ENCODE measurements at places on chromosomes 16 and 17.

- no peak for DNase-seq
Measured at GRCh38 chr17:82374626-82375331, 3.2 kb downstream of the UTS2R start.

- DNase-seq = no peak
Measured at GRCh38 chr17:17498606-17499301, 2.6 kb upstream of the RASD1 start.

DNA sequence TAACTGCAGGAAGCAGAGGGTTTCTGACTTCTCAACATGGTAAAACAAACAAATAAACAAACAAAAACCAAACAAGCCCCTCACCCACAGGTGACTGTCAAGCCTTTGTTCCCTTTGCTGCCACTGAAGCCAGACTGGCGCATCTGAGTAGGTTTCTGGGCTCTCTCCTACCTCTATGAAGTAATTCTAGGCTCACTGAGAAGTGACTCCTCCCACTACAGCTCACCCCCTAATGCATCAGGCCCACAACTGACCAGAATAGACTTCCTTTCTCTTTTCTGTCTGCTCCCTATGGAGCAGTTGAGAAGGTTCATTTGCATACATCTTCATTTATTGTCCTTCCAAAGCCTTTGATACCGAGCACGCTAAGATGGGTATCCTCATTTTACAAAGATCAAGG, 77.0 kb upstream of the CCL2 start:
- no peak for DNase-seq

GRCh38 chr16:69479775-69480174, 55.4 kb downstream of the CYB5B start:
- no peak for DNase-seq

DNA sequence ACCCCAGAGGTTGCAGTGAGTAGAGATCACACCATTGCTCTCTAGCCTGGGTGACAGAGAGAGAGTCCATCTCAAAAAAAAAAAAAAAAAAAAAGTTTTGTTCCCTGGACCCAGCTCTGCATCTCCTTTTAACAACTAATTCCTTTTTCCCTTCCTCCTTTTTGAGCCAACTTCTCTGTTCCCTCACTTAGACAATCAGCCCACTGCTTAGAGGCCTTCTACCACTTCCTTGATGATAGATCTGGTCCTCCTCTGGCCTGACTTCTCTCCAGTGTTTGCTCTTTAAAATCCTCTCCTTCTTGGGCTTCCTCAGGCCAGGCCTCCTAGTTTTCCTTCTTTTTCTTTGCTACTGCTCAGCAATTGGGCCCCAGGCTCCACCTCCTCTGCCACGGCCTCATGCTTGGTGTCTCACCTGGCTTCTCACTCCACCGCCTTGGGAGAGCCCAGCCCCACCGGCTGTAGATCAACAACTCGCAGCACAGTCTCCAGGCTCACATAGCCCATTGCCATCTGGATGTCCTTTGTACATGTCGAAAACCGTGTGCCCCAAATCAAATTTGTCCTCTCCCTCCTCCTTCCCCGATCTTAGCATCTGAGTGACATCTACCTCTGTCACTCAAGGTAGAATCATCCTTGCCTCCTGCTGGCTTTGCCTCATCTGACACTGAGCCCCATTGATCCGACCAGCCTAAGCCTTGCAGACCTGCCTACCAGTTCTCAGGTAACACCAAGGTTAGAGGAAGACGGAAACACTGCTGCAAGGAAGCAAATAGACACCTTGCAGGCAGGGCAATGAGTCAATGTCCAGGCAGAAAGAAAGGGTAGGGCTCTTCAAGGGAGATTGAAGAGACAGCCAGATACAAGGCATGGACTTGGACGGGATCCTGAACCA, 17.4 kb downstream of the ARHGAP27 start:
- DNase-seq = no peak

DNA sequence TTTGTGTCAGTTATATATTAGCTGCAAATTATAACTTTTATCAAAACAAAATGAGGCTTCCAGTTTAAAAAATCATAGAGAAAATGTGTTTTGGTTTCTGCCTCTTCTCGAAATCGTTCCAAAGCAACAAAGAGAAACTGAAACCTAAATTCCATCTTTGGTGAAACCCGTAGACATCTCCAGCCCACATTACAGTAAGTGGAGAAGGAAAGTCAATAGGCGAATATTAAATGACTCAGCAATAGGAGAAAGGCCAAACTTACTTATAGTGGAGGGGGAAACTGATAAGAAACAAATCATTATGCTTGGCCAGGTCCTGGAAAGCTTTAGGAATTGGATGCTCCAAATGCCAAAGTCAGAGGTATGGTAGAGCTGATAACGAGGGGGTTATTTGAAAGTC, 103.0 kb upstream of the SHISA6 start:
- DNase-seq = no peak

DNA sequence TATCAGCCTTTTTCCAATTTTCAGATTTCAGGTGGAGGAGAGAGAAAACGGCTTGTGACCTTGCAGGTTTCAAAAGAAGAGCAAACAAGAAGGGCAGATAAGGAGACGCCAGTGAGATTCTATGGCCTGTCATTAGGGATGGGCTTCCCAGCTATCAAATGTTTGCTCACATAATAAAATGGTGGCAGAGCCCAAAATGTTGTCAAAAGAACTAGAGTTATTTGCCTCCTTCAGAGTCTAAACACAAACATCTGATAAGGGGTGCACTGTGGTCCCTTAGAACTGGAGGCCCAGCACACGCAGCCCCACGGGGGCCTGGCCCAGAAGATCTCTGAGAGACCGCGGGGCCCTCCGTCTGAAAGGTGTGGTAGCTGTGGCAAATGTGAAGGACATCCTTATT, 46.1 kb upstream of the DDX52 start:
- no peak for DNase-seq

DNA sequence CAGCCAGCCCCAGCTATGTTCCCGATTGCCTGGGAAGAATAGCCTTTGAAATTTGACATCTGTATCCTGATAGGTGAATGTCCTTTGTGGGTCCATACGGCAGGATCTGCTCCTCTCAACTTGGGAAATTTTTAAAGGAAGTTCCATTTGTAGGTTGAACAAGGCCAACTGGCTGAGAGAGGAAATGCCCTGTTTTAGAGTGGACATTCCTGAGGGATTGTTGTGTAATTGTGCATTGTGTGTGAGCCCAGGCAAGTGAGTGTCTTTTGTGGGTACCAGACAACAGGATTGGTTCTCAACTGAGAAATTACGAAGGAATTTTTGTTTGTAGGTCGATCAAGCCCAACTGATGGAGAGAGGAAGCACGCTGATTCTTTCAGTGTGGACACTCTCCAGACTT, 2.6 kb upstream of the CPHXL2 start:
- DNase-seq = no peak

DNA sequence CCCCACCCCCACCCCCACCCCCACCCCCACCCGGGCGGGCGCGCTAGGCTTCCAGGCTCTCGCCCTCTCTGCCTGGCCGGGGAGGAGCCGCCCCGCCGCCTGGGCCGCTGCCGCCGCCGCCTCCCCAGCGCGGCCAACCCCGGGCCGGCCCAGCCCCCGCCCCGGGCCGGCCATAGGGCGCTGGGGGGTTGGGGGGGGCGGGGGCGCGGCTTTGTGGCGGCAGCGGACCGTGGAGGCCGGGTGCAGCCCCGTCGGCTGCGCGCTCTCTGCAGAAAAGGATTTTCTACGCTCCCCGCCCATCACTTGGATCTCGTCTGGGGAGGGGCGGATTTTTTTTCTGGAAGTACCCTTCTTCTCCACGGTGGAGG, 230.9 kb downstream of the MRTFB start:
- DNase-seq = no peak

- DNase-seq = no peak
Measured at GRCh38 chr17:39208893-39209292, 8.8 kb downstream of the RPL19 start.

- DNase-seq = peak; percentile 78
Measured at GRCh38 chr17:78253946-78254672, 22.7 kb downstream of the TMEM235 start.

GRCh38 chr17:71402661-71403141, 718.1 kb upstream of the SOX9 start:
- DNase-seq = no peak

DNA sequence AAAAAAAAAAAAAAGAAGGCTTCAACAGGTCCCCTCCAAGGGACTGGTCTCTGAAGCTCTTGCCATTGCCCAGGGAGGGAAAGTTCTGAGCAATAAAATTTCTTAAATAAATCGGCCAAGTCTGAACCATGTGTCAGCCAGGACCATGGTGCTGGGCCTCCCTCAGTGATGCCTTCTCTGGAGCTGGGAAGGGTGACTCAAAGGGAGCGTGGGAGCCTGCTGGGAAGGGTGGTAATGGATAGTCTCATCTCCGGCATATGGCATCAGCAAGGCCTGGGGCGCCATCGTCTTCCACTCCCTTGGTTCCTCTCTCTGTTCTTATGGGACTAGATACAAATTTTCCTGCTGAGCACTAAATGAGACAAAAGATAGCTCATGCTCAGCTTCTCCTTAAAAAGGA, 2.3 kb downstream of the VKORC1 start:
- no peak for DNase-seq

DNA sequence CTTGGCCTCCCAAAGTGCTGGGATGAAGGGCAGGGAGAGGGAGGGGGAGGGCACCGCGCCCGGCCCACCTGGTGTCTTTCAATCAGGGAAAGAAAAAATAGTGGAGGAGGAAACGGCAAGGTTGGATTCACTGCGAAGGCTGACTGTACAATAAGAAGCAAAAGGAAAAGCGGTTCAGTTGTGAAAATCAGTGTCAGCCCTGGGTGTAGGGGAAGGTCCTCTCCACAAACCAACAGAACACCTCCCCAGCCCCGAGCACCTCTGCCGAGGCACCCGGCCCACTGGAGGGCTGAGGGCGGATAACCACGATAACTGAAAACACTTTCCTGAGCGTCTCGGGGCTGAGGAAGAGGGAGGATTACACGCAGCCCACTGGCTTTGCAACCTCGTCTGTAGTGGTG, 1.4 kb upstream of the SPG7 start:
- DNase-seq = no peak

GRCh38 chr17:51687887-51688286, 427.5 kb downstream of the UTP18 start:
- DNase-seq = no peak

- DNase-seq = no peak
Measured at GRCh38 chr16:87266846-87267245, 50.3 kb downstream of the C16orf95 start.

GRCh38 chr17:76707985-76708807, 2.6 kb downstream of the MXRA7 start:
- DNase-seq = no peak

DNA sequence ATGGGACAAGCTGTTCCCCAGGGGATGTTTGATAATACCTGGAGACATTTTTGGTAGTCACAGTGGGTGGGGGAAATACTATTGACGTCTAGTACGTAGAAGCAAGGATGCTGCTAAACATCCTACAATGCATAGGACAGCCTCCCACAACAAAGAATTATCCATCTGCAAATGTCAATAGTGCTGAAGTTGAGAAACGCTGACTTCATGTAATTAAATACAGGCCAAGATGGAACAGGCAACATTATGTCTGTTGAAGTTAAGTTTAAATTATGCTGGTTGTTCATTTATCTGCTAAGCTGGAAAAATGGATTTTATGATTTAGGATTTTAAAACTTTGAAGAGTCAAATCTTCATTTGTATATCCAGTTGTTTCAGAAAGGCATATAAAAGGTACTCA, 341.2 kb upstream of the DYNLRB2 start:
- no peak for DNase-seq

DNA sequence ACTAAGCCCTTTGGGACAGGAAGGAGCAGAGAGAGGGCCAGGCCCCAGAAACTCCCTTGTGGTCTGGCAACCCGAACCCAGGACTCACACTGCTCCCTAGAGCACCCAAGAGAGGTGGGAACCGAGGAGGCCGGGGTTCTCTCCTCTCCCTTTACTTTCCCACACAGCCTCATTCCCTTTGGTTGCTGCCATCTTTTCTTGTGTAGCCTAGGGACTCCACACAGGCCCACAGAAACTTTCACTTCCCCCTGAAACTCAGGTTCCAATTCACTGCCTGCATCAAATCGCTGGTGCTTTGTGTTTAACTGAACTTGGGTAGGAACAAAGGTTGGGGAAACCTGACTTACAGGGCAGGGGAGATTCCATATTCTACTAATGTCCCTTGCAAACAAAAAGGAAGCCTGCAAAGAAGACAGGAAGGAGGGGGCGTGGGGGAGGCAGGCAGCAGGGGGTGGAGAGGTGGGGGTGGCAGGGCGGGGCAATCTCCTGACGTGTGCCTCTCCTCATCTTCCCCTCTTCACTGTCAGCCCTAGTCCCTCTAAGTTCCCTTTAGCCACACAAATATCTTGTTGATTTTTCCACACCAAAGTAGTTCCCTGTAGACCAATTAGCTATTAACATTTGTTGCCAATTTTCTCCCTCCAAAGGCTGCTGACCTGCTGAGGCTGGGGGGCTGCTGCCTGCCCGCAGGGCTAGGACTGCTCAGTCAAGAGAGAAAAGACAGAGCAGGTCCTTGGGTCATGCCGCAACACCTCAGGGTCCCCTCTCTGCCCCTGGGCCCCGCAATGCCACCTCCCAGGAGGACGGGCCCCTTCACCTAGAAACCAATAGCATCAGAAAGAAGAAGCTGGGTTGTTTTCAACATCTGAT, 8.0 kb downstream of the ST3GAL2 start:
- DNase-seq = no peak

GRCh38 chr17:41871789-41872188, 6.6 kb upstream of the KLHL11 start:
- DNase-seq = no peak

DNA sequence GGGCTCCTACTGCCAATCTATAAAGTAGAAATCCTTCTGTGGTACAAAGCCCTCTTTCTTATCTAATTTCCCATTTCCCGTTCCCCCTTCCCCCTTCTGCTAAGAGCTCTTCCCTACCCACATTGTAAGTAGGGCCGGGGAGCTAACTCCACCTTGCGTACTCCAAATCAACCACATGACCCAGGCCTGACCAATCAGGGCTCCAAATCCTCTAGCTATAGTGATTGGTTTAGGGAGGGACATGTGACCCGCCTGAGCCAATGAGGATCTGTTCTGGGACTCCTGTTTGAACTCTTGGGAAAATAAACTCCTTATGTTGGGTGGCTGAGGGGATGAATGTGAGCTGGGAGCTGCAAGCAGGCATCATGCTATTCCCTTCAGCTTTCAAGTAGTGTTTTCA, 40.9 kb upstream of the MEOX1 start:
- DNase-seq = no peak

DNA sequence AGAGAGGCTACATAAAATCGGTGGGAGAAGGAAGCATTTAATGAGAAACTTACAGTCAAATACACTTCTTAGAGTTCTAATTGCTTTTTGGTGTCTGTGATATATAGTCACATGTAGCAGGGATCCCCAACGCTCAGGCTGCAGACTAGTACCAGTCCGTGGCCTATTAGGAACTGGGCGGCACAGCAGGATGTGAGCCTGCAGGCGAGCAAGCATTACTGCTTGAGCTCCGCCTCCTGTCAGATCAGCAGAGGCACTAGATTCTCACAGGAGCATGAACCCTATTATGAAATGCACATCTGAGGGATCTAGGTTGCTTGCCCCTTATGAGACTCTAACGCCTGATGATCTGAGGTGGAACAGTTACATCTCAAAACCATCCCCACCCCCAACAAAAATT, 158.5 kb downstream of the TANC2 start:
- no peak for DNase-seq

GRCh38 chr16:19184823-19185509, 16.9 kb downstream of the SYT17 start:
- DNase-seq = no peak

GRCh38 chr17:73203135-73203787, 10.4 kb downstream of the COG1 start:
- DNase-seq = no peak

GRCh38 chr16:67942200-67942509, 1.8 kb downstream of the LCAT start:
- no peak for DNase-seq

- no peak for DNase-seq
Measured at GRCh38 chr16:69064124-69064763, 41.2 kb upstream of the HAS3 start.

All from activated T-cell treated with anti-CD3 and anti-CD28 coated beads for 24 hours (primary cell).